PC-3 (cell line): ENCODE measurements at places on chromosomes 3 and 15. TPM values are rescaled to one million over a fixed set of nuclear protein-coding genes. Genes with fewer than 3 reads are reported as not detected.

The LAMB2 gene
- total RNA-seq, result 240 and 365 TPM in 2 replicates

The NR2E3 gene
- 0.35 and 0.77 TPM in 2 replicates for total RNA-seq

DNA sequence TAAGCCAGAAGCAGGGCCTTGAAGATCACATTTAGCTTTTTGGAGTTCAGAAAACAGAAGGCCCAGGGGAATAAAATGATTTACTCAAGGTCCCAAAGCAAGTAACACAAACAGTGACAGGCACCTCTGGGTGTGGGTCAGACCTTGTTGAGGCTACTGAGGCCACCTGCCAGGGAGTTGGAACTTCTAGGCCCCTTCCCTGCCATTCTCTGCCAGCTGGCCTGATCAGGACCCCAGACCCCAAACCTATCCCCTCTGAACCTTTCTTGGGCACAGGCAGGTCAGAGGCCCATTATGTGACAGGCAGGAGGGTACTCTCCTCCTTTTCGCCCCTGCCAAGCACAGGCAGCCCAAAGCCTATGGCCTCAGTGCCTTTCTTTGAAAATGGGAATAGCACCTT, 49.4 kb upstream of the ATP2B2 start:
- H3K36me3 ChIP-seq, result no peaks in the 10 kb centered on the region
- no peak for DNase-seq
- H3K27ac ChIP-seq, result no peak overlapping the region
- H3K27me3 ChIP-seq, result peaks cover 11% of the 10 kb centered on the region

The PARP14 gene
- total RNA-seq, result 20.8 and 21.8 TPM in 2 replicates

DNA sequence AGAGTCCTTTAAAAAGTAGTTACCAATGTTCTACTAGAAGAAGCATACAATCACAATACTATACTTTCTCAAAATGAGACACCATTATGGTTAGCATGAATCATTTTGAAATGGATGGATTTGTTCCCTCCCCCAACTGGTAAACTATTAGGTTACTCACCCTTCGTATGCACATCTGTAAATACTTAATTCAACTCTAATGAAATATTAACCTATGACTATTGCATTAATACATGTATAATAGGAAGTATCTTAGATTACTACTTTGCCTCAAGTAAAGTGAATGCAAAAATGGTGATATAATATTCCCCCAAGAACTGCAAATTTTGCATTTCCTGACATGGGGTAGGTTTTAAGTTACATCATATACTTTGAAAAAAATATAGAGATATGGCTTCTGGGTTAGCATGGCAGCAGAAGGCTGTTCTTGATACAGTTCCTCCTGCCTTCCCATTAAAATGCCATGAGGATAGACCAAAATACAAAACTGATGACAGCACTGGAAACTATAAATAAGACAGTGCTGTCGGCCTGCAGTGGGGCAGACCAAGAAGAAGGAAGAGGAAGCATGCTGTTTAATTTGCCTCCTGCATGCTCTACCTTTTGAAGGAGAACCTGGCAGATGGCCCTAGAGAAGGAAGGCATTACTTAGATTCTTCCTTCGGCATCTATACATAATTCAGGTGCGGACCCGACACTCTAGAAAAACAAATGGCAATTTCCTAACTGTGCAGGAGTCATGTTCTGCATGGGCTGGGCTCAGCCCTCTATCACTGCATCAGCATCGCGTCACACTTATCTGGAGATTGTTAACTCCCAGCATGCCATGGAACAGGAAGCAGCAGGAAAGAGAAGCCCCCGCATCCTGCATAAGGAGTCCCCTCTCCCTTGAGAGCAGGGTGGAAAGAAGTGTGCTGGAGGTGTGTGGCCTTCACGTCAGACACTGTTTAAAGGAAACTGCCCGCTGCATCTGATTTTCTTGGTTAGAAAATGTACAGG, 41.8 kb upstream of the NEO1 start:
- H3K27ac ChIP-seq, result no peak overlapping the region
- H3K27me3 ChIP-seq, result peaks cover 22% of the 10 kb centered on the region; the same call in 1 of the 2 replicates
- no peak overlapping the region for H3K4me3 ChIP-seq
- no peaks in the 10 kb centered on the region for H3K36me3 ChIP-seq

The MRAS gene
- 2.8 and 5.3 TPM in 2 replicates for total RNA-seq

- no peaks in the 10 kb centered on the region for H3K4me1 ChIP-seq
- H3K4me3 ChIP-seq, result no peak overlapping the region
These were observed 15.2 kb downstream of the SLC2A2 start for GRCh38 chr3:171011109-171011872.
